ENCODE measurements at places on chromosomes 2 and 18.
A peak's percentile ranks its signal among the peaks of the same experiment; 100 is the strongest.

- DNase-seq = no peak
Observed at GRCh38 chr2:103448495-103448894, 686.7 kb downstream of the TMEM182 start.

- no peak for DNase-seq
Observed at GRCh38 chr2:168801961-168802858, at the start of gene NOSTRIN. Gene NOSTRIN (plus strand): TSS chr2:168802637. CDS start chr2:168802647, 10 bp downstream.

- no peak for DNase-seq
Observed at GRCh38 chr2:66495788-66496640, 61.1 kb downstream of the MEIS1 start.

GRCh38 chr2:209472871-209473270 lies 49.0 kb downstream of the MAP2 start:
- DNase-seq = no peak

DNA sequence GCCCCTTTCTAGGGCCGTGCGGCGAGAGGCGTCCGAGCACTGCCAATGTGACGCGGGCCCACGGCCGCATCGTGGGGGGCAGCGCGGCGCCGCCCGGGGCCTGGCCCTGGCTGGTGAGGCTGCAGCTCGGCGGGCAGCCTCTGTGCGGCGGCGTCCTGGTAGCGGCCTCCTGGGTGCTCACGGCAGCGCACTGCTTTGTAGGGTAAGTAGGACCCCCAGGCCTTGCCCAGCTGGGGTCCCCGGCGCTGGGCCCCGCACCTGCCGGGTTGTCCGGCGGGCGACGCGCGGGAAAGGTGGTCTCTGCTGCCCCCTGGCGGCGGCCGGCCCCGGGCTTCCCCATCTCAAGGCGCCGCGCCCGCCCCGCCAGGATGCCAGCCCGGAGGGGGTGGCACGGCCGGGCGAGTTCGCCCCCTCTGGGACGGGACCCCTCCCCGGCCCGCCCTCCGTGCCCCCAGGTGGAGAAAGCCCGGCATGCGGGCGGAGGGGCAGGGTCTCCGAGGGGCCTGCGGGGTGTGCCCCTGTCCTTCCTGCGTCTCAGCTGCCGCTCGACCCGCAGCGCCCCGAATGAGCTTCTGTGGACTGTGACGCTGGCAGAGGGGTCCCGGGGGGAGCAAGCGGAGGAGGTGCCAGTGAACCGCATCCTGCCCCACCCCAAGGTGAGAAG lies 1.9 kb downstream of the PRSS56 start:
- DNase-seq = peak; percentile 62

DNA sequence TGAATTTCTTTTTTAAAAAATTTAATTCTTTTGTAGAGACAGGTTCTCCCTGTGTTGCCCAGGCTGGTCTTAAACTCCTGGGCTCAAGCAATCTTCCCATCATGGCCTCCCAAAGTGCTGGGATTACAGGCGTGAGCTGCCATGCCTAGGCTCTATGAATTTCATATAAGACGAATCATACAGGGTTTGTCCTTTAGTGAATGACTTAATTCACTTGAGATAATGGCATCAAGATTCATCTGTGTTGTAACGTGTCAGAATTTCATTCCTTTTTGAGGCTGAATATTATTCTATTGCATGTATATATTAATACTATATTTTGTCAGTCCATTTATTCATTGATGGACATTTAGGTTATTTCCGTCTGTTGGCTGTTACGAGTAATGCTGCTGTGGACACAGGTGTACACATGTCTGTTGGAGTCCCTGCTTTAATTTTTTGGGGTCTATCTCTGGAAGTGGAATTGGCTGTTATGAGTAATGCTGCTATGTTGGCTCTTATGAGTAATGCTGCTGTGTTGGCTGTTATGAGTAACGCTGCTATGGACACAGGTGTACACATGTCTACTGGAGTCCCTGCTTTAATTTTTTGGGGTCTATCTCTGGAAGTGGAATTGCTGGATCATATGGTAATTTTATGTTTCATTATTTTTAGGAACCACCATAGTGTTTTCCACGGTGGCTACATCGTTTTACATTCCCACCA lies 210.6 kb downstream of the CAMKMT start:
- DNase-seq = no peak

- no peak for DNase-seq
Observed at GRCh38 chr18:43134876-43135275, 19.4 kb upstream of the RIT2 start.

Data from stimulated activated CD4-positive, alpha-beta T cell treated with anti-CD3 and anti-CD28 coated beads, Interleukin-12 subunit alpha, Interleukin-12 subunit beta, amount 100 ng/mL, for 24 hours (primary cell).